Suppressor macrophage treated with lipopolysaccharide for 4 hours (primary cell): ENCODE measurements at places on chromosomes 16 and 17.

DNA sequence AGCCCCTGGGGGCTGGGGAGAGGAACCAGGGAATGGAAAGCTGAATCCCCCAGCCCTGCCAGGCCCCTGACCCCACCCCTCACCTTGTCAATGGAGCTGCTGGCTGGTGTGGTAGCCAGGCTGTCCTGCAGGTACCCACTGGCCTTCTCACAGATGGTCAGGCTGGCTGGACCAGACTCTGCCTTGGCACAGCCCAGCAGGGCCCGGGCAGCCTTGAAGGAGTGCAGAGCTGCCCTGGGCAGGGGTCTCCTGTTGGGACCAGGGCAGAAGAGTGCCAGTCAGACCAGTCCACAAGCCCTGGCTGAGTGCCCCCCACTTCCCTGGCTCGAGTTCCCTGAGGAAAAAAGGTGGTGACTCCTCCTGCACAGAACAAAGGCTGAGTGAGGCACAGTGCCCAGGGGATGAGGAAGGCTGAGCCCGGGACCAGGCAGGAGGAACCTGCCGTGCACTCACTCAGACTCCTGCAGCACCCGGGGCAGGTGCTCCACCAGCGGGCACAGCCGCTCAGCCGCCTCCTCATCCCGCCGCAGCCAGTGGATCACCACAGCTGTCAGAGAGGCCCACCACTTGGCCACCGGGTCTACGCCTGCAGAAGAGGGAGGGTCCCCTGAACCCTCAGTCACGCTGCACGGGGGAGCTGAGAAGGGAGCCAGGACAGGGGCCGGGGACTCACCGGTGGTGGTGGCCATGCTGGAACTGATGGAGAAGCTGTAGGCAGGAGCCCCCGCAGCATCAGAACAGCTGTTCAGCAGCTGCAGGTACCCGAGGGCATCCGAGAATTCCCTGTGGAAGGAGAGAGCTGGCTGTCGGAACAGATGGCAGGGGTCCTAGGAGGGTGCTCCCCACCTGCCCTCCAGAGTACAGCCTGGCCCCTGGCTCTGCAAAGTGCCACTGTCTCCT is 22.4 kb downstream of the SREBF1 start:
- DNase-seq, result no peak

DNA sequence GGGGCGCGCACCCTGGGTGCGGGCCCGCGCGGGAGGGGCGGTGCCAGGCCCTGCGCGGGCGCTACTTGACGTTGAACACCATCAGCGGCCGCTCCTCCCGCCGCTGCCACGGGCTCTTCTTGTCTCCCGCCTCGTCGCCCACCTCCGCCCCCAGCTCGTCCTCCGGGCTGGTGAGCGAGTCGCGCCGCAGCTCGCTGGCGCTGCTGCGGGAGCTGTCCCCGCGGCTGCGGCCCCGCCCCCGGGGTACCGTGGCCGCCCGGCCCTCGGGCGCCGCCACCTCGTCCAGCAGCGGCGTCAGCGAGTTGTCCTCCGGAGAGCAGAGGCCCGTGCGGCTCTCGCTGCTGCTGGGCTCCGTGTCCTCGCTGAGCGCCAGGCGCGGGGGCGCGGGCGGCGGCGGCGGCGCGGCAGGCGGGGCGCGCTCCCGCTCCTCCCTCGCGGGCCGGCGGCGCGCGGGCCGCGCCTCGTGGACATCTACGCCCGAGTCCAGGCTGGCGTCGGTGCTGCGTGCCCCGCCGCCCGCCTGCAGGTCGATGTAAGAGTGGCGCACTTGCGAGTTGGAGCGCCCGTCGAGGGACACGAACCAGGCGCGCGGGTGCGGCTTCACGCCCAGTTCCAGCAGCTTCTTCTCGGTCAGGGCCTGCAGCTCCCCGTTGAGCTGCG is 8.7 kb downstream of the GRN start:
- peak; percentile 41 for DNase-seq

DNA sequence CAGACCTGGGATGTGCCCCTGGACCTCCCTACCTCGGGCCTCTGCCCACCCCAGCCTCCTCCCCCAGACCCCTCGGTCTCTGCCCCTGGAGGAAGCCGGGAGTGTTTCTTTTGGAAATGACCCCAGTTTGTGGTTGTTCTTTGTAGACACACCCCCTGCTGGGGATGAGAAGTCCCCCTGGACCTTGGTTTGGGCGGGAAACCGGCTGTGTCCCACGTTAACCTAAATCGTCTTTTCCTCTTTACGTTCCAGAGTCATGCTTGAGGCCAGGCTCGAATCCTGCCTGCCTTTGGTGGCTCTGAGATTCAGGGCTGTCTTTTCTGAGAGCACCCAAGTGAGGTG is 116.6 kb downstream of the METRNL start:
- no peak for DNase-seq

- DNase-seq, result no peak
These were observed 17.0 kb downstream of the CHD9 start for GRCh38 chr16:53071748-53072301.

DNA sequence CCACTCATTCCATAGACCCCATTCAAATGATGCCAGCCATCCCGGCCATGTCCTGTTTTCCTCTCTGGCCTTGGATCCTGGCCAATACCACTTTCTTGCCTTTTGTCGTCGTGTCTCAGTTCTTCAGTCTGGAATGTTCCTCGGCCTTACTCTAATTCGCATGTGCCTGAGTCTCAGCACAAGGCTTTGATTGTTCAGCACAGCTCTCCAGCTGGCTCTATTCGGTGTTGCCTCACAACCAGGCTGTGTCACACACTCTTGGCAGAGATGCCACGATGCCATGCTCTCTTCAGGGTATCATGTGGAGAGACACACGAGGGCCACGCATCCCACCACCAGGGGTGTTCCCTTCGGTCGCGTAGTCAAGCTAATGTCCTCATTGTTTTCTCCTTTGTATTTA is 1.8 kb upstream of the VPS4A start:
- no peak for DNase-seq

DNA sequence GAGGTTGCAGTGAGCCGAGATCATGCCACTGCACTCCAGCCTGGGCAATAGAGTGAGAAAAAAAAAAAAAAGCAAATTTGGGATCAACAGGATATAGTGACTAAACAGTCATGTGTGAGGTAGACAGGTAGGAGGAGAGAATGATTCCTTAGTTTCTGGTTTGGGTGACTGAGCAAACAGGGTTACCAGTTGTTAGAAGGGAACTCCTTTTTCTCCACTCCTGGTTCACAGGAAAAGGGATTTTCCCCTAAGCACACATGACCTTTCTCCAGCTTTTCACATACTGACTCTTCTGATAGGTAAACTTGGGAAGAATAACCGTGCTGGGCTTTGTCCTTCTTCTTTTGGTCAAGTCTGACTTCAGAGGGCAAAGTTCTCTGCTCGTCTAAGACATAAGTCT is 17.3 kb upstream of the WSCD1 start:
- DNase-seq, result no peak

DNA sequence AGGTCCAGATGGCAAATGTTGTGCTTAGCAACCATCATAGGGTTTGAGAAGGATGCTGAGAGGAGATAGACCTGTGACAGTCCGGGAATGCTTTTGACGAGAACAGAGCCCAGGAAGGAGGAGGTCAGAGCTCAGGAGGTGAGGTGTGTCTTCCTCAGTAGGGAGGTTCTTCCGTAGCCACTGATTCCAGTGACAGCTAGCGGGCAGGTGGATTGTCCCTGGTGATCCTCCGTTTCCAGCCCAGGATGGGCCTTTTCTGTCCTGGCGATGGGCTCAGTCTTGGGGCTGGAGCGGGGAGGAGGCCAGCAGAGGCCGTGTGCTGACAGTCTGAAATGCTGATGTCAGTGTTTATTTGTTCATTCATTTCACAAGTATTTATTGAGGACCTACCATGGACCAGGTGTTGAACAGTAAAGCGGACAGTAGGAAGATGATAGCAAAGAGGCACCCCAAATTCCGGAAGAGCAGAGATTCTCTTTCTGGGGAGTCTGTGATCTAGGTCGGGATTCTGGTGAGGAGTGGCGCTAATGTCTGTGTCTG is 38.8 kb downstream of the KIAA0513 start:
- no peak for DNase-seq

DNA sequence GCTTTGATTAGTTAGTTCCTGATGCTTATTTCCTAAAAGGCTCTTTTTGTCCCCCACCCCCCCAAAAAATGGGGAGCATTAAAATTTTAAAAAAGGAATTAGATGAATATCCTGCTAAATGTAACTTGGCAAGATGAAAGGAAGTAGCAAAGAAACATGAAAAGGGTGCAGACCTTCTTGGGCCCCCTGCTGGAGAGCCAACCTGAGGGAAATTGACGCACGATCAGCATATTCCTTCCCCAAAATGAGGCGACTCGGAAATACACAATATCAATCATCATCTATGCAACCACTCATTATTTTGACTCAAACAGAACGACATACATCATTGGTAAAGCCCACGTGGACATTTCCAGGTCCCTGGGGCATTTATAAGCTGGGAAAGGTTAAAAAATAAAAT is 59.7 kb downstream of the GRIN2A start:
- DNase-seq, result no peak

GRCh38 chr16:66135421-66135831 is 231.1 kb upstream of the CDH5 start:
- DNase-seq, result no peak

DNA sequence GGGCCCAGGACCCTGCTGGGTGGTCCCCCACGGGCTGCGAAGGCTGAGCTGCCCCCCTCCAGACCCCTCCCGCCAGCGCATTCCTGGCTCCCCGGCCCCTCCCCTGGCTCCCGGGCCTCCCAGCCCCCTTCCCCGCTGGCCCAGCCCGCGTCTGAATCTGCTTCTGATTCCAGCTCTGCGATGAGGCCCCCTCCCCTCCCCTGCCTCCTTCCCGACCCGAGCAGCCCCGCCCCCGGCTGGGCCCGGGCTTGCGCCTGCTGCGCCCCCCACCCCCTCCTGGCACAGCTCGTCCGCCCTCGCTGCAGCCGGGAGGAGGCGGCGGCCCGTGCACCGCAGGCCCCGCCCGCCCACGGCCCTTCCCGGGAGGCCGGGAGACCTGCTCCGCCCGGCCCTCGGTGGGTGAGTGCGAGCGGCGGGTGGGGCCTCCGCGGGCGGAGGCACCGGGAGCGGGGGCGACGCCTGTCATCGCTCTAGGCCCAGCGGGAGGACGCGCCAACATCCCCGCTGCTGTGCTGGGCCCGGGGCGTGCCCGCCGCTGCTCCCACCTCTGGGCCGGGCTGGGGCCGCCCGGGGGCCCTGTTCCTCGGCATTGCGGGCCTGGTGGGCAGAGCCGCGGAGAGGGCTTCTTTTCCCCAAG is at the start of gene NTN3:
Gene NTN3 (plus strand): TSS at position 282 of the 637 bp plus-strand sequence. CDS start 405 bp downstream, outside the sequence.
- DNase-seq, result no peak

DNA sequence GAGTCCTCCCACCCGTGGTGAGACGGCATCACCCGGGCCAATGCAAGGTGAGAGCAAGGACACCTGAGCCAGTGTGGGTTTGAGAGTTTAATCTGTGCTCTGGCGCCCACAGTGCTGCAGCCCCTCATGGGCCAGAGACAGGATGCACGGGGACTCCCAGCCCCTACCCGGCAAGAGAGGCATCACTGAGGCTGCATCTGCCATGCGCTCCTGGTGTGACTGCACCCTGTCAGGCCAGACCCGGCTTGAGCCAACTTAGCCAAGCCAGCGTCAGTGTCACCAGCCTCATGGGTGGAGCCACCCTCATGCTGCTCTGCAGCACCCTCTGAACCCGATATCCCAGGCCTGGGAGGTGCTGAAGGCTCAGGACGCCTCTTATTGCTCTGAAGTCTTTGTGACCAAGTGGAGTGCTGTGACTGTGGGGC is 1.3 kb upstream of the BRICD5 start:
- no peak for DNase-seq

GRCh38 chr17:36459601-36460000 is 26.9 kb upstream of the ZNHIT3 start:
- no peak for DNase-seq

DNA sequence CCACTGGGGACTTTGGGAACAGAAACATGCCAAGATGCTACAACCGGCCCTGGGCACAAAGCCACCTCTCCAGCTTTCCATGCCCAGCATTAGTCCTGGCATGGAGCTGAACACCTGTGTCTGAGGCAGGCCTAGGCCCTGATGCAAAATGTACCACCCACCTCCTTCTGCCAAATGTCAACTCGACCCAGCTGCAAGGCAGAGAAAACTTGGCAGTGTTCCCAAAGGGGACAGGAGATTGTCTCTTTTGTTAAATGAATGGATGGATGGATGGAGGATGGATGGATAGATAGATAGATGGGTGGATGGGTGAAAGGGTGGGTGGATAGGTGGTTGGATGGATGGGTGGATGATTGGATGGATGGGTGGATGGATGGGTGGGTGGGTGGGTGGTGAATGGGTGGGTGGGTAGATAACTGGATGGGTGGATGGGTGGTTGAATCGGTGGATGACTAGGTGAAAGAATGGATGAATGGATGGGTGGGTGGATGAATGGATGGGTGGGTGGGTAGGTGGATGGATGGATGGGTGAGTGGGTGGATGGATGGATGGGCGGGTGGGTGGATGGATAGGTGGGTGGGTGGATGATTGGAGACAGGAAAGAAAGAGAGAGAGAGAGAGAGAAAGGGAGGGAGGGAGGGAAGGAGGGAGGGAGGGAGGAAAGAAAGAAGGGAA is 73.4 kb upstream of the TNRC6C start:
- DNase-seq, result no peak
